Chondrocyte (in vitro differentiated cells): ENCODE measurements at places on chromosomes 1 and 21.

- DNase-seq, result no peak
Observed at GRCh38 chr1:68015971-68016370, 34.5 kb downstream of the DIRAS3 start.

GRCh38 chr1:10178597-10179405 lies 31.6 kb upstream of the KIF1B start:
- no peak for DNase-seq

DNA sequence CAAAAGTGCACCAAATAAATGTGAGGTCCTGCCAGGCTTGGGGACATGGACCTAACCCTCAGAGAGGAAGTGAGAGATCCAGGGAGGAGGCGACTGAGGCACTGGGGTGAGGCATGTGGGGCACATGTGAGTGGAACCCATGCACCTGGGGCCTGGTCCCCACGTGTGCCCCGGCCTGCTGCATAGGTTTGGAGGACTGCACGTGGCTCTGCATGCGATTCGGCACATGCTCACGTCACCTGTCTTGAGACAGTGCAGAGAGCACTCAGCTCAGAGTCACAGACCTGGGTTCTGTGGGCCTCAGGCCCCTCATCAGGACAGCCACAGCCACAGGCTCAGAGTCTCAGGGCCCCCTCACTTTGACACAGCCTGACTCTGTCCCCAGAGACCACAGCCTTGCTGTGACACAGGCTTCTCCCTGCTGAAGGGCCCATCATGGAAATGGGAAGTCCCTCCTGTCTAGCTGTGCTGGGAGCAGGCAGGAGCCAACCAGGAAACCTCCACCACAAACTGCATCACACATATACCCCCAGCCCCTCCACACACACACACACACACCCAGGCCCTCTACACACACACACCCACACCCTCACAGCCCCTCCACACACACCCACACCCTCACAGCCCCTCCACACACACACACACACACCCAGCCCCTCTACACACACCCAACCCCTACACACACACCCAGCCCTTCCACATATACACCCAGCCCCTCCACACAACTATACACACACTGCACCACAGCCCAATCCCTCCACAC lies 48.2 kb downstream of the SLC9A1 start:
- DNase-seq, result no peak

DNA sequence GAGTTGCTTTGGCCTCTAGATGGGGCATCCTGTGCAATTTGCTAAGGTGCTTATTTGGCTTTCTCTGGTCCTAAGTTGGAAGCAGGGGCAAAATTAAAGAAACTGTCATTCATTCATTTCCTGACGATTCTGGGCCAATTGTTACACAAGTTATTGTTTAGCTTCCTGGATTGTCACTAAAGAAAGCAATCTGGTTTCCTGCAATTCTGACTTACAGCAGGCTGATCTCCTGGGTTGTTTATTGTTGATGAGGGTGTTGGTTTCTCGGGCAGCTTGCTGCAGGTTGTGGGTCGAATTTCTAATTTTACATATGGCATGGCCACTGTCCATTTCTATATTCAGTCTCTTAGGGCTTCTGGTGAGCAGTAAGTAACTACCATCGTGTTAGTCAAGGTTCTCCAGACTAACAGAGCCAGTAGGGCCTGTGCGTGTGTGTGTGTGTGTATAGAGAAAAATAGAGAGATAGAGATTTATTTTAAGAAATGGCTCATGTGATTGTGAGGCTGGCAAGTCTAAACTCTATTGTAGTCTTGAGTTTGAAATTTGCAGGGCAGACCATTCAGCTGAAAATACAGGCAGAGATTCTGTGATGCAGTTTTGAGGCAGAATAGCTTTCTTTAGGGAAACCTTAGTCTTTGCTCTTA lies 30.4 kb downstream of the CTH start:
- no peak for DNase-seq

GRCh38 chr1:78277253-78277652 lies 213.5 kb upstream of the PTGFR start:
- no peak for DNase-seq

DNA sequence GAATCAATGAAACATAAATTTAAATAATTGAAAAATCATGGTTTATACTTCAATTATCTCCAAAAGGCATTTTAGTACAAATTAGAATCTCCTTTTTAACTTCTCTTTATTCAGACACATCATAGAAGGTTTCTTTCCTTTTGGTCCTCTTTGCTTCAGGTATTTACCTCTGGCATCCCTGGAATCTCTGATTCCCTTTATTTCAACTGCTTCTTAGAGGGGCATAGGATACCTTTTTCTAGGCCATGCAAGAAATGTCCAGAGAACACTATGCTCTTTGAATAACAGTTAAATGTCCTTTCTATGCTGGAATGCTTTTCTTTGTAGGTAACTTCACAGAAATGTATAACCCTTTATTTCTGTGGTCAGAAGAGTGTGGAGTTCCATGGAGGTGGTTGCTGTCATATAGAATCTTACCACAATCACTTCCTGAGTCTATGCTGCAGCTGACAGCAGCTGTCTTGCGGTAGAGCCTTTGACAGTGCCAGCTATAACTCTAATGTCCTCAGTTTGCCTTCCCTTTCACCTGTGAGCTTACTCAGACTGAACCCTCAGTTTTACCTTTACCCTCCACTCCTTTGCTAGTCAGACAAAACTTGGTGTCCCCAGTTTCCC lies 8.6 kb downstream of the LAMC2 start:
- DNase-seq, result no peak

GRCh38 chr1:162446946-162447345 lies 35.0 kb upstream of the SH2D1B start:
- no peak for DNase-seq

DNA sequence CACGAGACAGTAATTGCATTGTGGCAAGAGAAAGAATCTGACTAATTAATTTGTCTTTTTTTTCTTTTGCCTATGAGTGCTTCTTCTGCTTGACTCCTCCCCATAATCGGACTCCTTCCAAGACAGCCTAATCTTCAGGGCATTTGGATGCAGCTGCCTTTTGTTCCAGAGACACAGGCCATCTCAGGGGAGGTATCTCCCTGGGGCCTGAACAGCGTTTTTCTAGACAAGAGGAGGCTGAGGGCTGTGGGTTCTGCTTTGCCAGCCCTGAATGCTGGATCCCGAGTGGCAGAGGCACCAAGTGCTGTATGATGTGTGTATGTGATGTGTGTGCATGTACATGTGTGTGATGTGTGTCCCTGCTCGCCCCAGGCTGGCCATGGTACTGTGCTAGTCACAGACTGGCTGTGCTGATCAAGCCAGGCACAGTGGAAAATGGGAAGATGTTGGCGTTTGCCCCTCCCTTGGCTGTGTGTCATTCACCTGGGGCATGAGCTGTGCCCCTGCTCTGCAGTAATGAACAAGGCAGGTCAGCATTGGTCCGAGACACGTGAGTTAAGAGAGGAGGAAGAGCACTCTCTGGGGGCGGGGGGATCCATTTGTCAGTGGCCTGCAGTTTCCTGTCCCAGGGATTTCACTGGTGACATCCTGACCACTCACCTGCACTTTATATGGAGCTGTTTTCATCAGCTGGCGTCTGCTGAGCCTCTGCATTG lies 77.2 kb downstream of the ADARB1 start:
- DNase-seq, result no peak

GRCh38 chr1:210246447-210246846 lies 13.9 kb downstream of the SERTAD4 start:
- DNase-seq, result no peak

GRCh38 chr1:18643154-18644012 lies 12.7 kb downstream of the PAX7 start:
- DNase-seq, result no peak

GRCh38 chr1:84010136-84010535 lies 11.2 kb upstream of the TTLL7 start:
- no peak for DNase-seq

DNA sequence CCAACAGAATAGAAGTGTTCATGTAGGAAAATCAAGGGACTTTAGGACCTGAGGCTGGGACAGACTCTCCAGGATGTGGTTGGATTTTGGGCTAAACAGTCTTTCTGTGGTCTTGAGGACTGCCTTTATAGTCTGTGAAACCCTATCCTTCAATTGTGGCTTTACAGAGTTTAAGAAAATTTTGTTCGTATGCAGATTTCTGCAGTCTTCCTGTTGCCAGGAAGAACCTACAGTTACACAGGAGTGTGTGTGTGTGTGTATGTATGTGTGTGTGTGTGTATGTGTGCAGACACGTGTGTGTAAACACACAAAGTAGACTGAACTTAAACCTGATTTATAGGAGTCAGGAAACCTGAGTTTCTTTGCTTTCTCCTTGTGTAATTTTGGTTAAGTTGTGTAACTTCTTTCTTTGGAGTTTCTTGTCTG lies 22.8 kb downstream of the NEK7 start:
- DNase-seq, result no peak

GRCh38 chr1:27346991-27347624 lies 5.3 kb downstream of the SYTL1 start:
- no peak for DNase-seq

- DNase-seq, result no peak
Observed at GRCh38 chr1:179166663-179167417, 62.6 kb downstream of the ABL2 start.

GRCh38 chr1:41547336-41547735 lies 62.9 kb upstream of the EDN2 start:
- peak; percentile 62 for DNase-seq

GRCh38 chr21:29342363-29342957 lies 43.7 kb downstream of the BACH1 start:
- DNase-seq, result no peak

- DNase-seq, result no peak
Observed at GRCh38 chr1:8503842-8504241, 185.9 kb downstream of the SLC45A1 start.

- no peak for DNase-seq
Observed at GRCh38 chr1:44553127-44553758, 121.0 kb downstream of the TMEM53 start.

DNA sequence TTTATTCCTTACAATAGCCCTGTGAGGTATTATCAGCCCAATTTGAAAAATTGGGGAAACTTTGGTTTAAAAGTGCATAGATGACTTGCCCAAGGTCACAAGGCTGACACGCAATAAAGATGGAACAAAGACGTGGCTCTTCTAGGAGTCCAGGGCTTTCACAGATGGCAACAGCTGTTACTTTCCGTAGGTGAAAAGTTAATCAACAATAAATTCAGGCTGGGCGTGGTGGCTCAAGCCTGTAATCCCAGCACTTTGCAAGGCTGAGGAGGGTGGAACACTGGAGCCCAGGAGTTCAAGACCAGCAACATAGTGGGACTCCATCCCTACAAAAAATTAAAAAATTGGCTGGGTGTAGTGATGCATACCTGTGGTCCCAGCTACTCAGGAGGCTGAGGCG lies 87.8 kb upstream of the ATF3 start:
- no peak for DNase-seq

- DNase-seq, result no peak
Observed at GRCh38 chr1:147717706-147718097, 42.7 kb downstream of the GJA5 start.

DNA sequence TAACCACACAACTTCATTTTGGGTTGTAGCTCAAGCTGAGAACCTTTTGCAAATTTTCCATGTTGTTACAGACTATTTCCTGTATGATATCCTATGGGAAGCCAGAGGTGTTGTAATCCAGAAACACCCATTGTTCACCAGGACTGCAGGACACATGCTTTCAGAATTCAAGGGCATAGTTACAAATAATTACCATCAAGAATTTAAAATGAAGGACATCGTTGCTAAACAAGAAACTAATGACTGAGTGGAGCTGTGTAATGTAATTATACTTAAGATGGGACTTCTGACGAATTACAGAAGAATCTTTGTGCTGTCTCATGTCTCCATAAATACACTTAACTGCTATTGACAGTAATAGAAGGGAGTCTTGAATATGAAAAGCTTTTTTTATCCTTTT lies 47.6 kb upstream of the HOOK1 start:
- DNase-seq, result no peak

- DNase-seq, result no peak
Observed at GRCh38 chr1:57424231-57425027, 569 bp upstream of the DAB1 start.

- no peak for DNase-seq
Observed at GRCh38 chr21:26144031-26144430, 26.5 kb downstream of the APP start.

DNA sequence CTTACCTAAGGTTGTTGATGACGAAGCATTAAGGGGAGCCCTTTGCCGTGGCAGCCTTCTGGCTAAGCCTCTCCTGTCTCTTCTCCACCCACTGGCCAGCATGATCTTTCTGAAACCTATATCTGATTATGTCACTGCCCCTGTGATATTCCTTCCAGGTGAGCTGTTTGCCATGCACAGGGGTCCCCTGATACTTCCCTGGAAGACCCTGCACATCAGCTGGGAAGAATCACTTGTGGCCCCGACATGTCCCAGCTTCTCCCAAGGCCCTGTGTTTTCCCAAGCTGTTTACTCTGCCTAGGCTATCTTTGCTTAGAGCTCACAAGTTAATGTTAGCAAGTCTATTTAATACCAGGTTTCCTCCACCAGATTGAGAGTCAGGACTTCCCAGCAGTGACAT lies 12.3 kb downstream of the RD3 start:
- no peak for DNase-seq

GRCh38 chr1:107430540-107431228 lies 289.8 kb downstream of the NTNG1 start:
- DNase-seq, result no peak

DNA sequence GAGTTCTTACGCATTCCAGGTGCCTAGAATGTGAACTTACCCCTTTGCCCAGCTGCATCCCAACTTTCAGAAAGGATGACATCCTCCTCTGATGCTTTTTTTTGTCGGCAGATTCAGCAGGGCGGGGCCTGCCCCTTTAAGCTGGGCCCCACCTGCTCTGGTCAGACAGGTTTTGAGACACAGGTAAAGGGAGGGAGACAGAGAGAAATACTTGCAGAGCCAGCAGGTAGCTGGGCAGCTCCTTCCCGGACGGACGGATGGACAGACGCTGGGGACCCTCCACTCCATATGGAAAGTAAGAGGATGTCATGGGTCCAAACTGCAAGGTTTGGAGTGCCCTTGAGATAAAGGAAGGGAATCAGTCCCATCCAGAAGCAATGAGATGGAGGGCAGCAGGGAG lies at the start of gene TMEM79:
Gene TMEM79, plus strand, starts transcription at position 214 of the 400 bp plus-strand sequence. CDS start 902 bp downstream, outside the sequence.
- DNase-seq, result peak; percentile 41

DNA sequence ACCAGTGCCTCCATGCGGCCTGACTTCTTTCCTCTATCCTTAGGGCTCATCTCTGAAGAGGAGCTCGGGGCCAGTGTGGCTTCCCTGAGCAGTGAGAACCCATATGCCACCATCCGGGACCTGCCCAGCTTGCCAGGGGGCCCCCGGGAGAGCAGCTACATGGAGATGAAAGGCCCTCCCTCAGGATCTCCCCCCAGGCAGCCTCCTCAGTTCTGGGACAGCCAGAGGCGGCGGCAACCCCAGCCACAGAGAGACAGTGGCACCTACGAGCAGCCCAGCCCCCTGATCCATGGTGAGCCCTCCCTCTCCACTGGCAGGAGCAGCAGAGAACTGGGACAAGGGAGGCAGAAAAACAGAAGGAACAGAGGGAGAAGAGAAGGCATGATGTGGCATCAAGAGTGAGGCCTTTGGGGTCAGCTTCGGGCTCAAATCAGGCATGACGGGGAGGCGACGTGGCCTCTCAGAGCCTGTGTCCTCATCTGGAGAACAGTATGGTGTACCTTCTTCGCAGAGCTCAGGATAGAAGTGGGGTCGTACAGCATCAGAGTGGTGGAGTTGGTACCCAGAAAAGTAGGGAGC lies 6.5 kb upstream of the LRRC71 start:
- DNase-seq, result peak; percentile 74
